ENCODE measurements at places on chromosomes 3 and 15.

- no peak for DNase-seq
These were observed 21.0 kb downstream of the TMEM158 start for GRCh38 chr3:45205126-45205525.

- no peak for DNase-seq
These were observed 64.5 kb downstream of the LRTM1 start for GRCh38 chr3:54863366-54863765.

- no peak for DNase-seq
These were observed 27.1 kb downstream of the DNAJC13 start for GRCh38 chr3:132444383-132444782.

DNA sequence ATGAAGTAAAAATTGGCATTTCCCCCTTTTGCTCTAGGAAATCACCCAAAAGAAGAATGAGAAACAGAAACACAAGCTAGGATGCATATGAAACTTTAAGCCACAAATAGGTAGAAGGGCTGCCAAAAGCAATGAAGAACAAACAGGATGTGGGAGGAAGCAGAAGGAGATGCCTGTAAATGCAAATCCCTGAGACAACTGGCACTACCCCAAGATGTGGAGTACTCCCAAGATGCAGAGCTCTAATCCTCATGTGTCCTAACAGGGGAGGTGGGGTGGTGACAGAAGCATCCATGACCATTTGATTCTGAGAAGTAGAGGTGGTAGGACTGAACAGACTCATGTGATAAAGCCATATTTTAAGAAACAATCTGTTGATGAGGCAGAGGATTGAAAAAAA, 31.9 kb upstream of the ZNF280D start:
- DNase-seq = no peak

GRCh38 chr3:154931484-154931883, 148.6 kb upstream of the MME start:
- no peak for DNase-seq

DNA sequence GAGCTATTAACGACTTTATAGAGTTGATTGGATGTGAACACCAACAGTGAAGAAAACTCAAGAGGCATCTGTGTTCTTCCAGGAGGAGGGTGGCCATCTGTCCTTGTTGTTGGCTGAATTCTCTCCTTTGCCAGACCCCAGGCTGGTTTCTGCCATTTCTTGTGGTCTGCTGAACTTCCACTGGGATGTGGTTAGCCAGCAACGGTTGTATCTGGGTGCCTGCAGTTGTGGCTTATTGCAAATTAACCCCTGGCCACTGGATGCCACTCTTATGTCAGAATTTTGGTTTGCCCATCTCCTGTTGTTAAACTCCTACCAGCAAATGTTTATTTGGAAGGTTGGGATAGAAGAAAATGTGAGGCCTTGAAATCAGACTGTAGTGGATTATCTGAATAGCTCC, 163.6 kb upstream of the TBC1D5 start:
- DNase-seq = no peak

- no peak for DNase-seq
These were observed 25.7 kb downstream of the PCOLCE2 start for GRCh38 chr3:142863010-142863817.

DNA sequence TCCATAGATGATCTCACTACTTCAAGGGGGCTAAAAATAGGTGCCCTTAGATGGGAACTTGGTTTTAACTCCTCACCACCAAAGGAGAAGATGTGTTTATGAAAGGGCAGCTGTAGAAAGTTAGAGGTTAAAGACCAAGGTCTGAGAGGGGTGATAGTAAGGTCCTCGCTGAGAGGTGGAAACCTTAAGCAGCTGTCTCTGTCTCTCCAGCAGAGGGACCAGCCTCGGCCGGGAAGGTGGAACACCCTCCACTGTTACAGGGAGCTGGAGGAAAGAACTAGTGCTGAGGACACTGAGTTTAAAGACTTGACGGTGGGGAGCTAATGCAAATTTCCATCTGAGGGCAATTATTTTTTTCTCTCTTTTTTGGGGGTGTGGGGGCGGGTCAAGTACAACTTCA, 8.9 kb upstream of the RLBP1 start:
- no peak for DNase-seq

DNA sequence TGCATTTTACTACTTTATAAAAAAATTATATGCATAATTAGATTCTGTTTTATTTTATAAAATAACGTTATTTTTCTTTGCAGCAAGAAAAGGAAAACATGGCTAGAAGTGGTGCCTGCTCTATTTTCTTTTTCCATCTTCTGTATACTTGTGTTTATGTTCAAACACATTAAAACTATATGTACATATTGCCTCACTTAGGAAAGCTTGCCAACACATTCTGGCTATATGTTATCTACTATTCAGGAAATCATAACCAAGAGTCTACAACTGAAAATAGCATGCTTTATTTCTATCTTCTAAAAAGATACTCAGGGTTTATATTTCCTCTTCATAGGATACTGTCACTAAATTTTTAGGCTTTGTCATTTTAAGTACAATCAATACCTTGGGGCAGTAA, 90.2 kb upstream of the KCNMB2 start:
- no peak for DNase-seq

DNA sequence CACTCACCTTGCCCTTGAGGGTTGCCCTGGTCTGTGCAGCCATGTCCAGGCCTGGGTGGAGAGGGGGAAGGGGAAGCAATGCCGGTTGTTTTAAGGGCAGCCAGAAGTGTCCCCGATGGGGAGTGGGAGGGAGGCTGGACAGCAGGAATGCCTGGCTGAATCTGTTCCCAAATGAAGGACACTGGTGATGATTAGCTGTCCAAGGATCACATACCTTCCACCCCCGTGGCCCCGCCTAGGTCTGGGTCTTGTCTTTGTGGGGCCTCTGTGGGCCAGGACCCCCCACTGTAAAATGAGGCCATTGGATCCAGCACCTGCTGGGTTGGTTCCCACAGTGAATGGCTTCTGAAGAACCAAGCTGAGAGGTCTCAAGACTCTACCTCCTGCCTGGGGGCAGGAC, 71.4 kb downstream of the FBLN2 start:
- no peak for DNase-seq

DNA sequence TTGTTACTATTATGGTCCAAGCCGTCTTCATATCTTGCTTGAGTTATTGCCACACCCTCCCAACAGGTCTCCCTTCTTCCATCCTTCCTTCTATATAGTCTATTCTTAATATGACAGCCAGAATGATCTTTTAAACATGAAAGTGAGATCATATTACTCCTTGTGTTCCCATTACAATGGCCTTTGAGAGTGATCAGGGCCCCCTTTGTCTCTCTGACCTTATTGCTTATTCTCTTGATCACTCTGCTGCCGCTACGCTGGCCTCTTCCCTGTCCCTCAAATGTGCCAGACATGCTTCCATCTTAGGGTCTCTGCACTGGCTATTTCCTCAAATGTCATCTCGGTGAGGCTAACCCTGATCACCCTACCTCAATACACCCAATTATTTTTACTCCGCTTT, 38.1 kb downstream of the UBE2E2 start:
- DNase-seq = no peak

DNA sequence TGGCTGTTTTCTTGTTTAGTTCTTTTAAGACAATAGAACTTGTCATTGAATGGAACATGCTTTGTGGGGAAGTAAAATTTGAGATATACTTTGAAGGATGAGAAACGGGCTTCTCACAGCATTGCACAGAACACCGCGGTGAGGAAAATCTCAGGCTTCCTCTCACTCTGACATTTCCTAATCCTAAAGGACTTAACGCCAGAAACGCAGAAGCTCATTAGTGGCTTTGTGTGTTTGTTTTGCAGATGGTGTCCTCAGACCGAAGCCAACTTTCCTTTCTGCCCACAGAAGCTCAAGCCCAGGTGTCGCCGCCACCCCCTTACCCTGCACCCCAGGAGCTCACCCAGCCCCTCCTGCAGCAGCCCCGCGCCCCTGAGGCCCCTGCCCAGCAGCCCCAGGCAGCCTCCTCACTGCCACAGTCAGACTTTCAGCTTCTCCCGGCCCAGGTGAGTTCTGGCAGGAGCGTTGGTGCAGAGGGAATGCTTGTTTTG, 78.9 kb upstream of the BLM start:
- no peak for DNase-seq

GRCh38 chr3:194854659-194855390, 169.1 kb downstream of the FAM43A start:
- no peak for DNase-seq

- no peak for DNase-seq
These were observed 42.7 kb downstream of the EIF2AK4 start for GRCh38 chr15:39976291-39977274.

GRCh38 chr3:188900421-188900951, 271.3 kb upstream of the TPRG1 start:
- no peak for DNase-seq

DNA sequence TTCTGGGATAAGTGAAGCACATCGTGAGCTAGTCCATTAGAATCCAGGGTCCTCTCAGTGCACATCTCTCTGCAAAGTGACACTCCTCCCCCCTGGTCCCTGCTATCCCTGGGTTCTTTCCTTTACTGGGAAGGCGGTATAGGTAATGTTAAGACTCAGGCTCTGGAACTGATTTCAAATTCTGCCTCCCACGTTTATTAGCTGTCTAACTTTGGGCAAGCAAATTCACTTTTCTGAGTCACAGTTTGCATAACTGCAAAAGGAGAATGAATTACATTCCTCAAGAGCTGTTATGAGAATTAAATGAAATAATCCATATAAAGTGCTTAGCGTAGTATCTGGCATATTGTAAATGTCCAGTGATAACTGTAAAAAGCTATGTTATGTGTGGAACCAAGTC, 168.1 kb upstream of the LRRN1 start:
- DNase-seq = no peak

GRCh38 chr15:75811626-75812025, 31.6 kb upstream of the UBE2Q2 start:
- DNase-seq = no peak

- no peak for DNase-seq
These were observed 76.6 kb downstream of the GBE1 start for GRCh38 chr3:81684751-81685395.
